Esophagus squamous epithelium (tissue), 5 donors: ENCODE measurements at places on chromosomes 11 and 22.

- DNase-seq = no peak
Measured at GRCh38 chr22:47634347-47634746, 871.9 kb downstream of the TBC1D22A start.

- no peak for DNase-seq
Measured at GRCh38 chr11:60887556-60887955, 18.8 kb downstream of the PRPF19 start.

- DNase-seq = no peak
Measured at GRCh38 chr11:3836903-3837302, 3.9 kb downstream of the RHOG start.

DNA sequence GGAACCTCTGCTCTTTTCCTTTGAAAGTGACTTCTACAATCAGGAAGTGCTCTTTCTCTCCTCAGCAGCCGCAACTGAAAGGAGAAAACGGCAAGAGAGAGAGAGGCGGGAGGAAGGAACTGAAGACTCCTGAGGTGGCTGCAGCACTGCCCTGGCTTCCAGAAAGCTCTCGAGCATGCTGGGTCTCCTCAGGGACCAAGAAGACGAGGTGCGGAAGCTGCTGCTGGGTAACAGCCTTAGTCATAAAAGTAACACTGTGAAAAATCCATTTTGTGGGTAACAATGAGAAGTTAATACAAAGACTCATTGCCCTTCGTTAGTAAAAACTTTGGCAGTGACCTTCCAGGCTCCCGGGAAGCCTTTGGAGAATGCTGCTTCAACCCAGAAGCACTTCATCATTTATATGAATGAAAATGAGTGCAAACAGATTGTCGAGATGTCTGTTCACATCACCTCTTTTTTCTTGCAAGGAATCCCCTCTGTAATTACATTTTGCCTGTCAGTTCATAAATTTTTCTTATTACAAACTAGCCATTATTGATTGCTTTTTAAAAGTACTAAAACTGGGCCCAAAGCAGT is 473.4 kb downstream of the SOX6 start:
- DNase-seq = no peak

GRCh38 chr11:45993531-45994001 is 71.1 kb downstream of the LARGE2 start:
- DNase-seq = no peak

- DNase-seq = no peak
Measured at GRCh38 chr11:65709661-65710060, 2.4 kb upstream of the KAT5 start.

- DNase-seq = no peak
Measured at GRCh38 chr11:43376065-43376464, 17.3 kb downstream of the TTC17 start.

DNA sequence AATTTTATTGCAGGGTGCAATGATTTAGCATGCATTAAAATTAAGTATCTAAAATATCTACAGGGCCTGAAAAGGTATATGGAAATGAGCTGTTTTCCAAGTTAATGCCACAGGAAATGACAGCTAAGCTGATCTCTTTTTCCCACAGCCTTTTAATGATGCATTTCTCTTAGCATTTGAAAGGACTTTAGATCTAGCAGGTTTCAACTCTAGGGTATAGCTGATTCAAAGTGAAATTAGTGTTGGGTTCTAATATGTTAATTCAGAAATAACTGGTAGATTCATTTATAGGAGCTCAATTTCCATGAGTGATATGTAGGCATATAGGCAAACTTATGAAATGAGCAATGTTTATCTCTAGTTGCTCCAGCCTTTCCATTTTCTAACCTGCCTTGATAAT is 274.2 kb downstream of the CASP12 start:
- DNase-seq = no peak

GRCh38 chr11:126210871-126211235 is 597 bp downstream of the RPUSD4 start:
- DNase-seq = no peak

DNA sequence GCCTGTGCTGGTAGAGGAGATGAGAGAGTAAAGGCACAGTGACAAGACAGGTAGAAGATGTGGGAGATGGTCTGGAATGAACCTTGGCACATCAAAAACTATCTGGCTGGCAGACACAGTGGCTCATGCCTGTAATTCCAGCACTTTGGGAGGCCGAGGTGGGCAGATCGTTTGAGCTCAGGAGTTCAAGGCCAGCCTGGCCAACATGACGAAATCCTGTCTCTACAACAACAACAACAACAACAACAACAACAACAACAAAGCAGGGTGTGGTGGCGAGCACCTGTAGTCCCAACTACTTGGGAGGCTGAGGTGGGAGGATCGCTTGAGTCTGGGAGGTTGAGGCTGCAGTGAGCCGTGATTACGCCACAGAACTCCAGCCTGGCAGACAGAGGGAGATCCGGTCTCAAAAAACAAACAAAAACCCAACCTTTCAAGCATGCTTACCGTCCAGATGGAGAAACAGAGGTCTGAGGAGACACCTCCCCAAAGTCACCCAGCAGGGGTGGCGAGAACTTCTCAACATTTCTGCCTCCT is 11.8 kb downstream of the KCTD21 start:
- no peak for DNase-seq

DNA sequence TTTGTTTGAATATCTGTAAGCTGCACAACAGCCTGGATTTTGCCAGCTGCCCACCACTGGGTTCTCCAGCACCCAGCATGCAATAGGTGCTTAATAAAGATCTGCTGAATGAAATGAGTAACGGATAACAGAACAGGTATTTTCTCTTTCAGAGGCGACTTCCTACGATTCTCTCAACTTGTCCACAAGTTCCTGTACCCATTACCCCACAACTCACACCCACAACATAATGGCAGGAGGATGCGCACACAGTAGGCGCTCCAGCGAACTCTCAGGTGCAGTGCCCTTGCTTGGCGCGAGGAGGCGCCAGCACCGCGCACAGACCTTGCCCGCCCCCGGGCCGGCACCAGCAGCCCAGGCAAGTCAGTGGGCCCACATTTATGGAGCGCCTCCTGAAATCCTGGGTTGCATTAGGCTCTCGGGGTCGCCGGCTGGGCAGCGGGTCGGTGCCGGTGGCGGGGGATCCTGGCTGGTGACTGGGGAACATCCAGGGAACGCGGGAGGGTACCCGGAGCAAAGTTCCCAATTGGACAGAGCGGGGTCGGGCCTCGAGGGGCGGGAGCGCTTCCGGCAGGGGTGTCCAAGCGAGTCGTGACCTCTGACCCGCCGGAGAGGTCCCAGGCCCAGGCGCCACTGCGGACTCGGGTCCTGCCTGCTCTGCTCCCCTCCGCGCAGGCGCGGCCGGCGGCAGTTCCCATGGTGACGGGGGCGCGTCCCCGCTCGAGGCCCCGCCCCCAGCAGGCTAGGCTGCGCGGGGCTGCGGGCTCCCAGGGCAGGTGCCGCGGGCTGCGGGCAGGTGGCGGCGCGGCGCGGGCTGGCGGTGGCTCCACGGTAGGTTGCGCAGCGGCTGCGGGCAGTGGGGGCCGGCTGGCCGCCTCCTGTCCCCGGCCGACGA is at the start of gene KIAA1671:
Gene KIAA1671, plus strand, starts transcription at position 775 of the 895 bp plus-strand sequence. CDS start 75,284 bp downstream, outside the sequence.
- DNase-seq = no peak

DNA sequence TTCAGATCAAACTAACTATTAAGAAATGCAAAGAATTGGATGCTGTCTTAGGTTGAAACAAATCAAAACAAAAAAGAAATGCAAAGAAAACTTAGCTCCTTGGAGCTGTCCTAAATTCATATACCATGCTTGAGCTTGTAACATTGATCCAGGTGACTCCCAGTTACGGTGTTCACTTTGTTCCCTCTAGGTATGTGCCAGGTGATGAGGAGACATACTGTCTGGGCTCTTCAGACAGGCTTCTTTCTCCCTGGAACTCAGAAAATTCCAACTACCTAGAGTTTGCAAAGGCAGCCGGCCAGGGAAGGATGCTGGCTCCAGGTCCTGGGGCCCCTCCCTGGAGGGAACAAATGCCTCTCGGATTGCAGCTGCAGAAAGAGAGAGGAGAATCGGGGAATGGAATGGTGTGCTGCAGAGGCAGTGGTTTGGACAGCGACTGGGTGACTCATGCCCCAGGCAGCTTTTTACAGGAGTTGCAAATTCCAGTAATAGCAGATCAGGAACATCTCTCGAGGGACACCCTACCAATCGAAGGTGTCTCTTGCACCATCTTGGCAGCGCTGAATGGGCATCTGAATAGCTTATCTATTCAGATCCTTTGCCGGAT is 12.3 kb upstream of the ASPHD2 start:
- DNase-seq = no peak

DNA sequence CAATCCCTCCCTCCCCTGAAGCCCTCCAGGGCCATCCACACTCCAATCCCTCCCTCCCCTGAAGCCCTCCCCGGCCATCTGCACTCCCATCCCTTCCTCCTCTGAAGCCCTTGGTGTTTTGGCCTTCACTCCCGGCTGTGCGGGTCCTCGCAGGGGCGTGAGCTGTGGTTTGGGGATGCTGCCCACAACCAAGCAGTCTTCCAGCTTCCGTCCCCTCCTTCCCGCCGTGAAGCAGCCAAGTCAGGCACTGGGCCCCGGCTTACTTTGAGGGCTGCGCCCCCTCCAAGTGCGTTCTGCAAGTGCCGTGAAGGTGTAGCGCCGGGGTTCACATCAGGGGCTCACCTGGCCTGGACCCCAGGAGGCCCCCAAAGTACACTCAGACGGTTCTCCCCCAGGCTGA is 335.9 kb downstream of the BRD1 start:
- DNase-seq = no peak

- DNase-seq = no peak
Measured at GRCh38 chr11:35997902-35998520, 54.1 kb downstream of the LDLRAD3 start.

DNA sequence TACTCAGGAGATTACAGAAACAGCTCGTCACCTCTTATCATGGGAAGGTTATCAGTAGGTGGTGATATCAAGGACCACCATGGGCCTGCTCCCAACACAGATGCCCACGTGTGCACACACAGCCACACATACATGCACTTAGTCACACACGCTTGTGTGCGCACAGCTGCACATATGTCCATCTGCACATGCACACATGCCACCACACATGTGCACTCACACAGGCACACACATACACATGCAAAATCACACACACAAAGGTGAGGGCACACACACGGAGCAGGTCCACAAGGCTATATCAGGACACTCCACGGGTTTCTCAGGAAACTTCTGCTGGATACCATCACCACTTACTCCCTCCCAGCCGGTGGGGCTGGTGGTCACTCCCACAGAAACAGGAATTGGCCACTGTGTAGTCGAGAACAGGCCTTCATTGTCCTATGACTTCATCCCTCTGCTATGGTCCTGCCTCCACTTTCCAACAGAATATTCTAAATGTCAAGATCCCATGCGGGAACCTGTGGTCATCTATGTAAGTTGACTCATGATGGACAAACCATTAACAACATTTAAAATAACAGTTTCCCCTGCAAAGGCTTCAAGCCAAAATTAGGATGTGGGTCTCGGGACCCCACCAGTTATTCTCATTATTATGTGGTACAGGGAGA is 2.2 kb downstream of the C11orf24 start:
- DNase-seq = no peak

DNA sequence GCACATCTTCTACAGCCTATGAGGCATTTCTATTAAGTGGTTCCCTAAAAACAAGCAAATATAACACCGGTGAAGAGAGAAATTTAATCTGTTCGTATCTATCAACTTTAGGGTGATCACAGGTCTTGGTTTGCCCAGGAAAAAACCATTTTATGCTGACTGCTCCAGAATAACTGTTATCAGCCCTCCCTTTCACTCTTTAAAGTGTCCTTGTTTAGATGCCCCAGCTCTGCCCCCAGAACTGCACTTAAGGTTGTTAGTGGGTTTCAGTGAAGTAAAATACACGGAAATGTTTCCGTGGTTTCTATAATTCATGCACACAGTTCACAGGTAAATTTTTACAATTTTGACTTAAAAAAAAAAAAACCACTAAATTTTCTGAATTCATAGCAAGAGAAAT is 70.0 kb downstream of the NARS2 start:
- no peak for DNase-seq

GRCh38 chr11:83815736-83816135 is 529.6 kb upstream of the CCDC90B start:
- DNase-seq = no peak

- no peak for DNase-seq
Measured at GRCh38 chr11:36282926-36283325, 6.3 kb downstream of the COMMD9 start.
